Forelimb muscle (tissue), 1 donor: ENCODE measurements at places on chromosomes 5 and 9. TPM values are rescaled to one million over a fixed set of nuclear protein-coding genes. Genes with fewer than 3 reads are reported as not detected.

- DNase-seq, result no peak
These were observed 53.1 kb downstream of the AK8 start for GRCh38 chr9:132824951-132825350.

Gene CTXN3
- polyA plus RNA-seq, result 1.0 TPM

DNA sequence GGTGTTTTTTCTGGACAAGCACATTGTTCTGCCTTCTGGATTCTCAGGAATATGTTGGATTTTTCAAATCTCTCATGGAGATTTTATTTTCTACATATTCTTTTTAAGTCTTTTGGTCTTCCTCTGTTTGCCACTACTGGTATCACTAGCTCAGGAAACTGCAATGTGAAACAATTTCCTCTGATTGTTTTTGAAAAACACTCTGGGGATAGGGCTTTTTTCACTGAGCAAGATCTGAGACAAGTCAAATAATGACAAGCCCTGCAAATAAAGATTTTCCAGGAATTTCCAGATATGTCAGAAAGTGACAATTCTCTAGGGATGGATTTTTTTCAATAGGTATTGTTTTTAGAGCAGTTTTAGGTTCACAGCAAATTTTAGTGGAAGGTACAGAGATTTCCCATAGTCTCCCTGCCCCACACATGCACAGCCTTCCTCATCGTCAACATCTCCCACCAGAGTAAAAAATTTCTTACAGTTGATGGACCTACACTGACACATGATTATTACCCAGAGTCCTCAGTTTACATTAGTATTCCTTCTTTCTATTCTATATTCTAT lies 86.9 kb upstream of the TMEM161B start:
- no peak for DNase-seq

DNA sequence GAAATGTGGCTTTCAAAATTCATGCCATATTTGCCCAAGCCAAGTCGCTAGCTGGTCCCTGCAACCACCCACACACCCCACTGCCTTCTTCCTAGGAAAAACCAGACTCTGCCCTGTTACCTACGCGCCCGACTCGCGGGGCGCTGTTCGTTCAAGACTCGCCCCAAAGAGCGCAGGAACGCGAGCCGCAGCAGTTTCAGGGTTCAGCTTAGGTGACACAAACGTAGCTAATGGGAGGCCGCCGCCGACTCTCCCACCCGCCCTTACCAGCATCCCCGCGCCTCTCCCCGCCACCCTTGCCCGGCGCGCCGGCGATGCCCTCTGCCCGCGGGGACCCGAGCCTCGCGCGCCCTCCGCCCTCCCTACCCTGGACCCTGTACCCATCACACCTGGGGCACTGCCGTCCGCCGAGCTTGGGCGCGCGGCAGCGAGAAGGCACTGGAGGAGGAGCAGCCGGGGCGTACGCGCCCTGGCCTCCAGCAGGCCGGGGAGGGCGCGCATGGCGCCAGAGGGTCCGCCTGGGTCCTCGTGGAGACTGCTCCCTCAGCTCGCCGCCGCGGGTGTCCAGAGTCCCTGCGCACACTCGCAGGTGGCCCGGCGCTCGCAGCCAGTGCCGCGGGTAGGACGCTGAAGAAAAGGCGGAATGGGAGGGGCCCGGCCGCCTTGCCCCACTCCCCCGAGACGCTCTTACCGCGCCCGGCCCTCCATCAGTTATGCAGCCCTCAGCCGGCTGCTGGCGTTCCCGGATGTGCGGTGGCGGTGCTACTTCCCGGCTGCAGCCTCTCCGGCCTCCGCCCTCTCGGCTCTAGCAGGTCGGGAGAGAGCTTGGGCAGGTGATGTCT lies at the start of gene EMB:
Gene EMB, minus strand, starts transcription at position 638 of the 842 bp plus-strand sequence. Its CDS starts 137 bp downstream, at position 501.
- no peak for DNase-seq

DNA sequence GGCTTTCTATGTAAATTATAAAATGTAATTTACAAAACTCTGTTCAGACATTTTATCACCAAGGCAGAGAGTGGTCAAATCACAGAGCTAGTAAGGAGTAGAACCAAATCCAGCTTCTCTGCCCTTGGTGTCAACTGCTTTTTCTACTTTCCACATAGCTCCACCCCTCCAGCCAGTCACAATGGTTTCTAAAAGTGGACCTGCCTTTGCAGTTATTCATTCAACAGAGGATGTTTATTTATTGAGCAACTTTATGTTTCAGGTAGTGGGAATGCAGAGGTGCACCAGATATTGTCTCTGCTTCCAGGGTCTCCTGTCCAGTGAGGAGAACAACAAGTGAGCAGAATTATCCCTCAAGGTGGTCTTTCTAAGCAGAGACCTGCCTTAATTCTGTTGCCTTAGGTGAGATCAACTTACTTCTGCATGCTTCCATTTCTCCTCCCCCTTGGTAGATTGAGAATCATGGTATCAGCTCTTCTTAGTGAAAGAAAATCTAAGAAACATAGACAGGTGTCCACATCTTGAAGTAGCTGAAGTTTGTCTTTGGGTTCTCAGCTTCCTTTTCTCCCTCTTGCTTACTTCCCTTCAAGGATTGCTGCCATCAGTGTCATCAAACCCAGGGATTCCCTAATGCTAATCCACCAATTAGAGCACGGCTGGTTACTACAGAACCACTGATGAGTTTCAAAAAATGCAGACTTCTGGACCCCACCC lies 17.2 kb upstream of the PDCD1LG2 start:
- DNase-seq, result no peak

Gene CNTNAP3
- polyA plus RNA-seq, result 2.8 TPM

Gene POLR3G
- 1.8 TPM for polyA plus RNA-seq

DNA sequence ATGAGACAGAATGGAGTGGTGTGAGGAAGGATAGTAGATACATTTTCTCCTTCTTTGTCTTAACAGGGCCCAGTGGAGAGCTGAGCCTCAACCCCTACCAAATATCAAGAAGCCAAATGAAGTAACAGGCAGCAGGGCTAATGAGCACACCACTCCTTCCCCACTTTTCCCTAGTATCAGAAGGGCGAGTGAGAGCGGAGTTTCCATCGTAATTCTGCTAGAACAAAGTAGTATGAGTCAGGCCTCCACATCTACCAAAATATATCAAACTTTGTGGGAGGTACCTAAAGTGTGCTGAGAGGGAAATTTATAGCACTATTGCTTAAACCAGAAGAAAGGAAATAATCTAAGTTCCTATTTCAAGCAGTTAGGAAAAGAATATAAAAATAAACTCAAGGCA lies 769.0 kb upstream of the RGMB start:
- no peak for DNase-seq

- no peak for DNase-seq
These were observed 6.4 kb downstream of the TNFSF15 start for GRCh38 chr9:114799441-114799840.
